ENCODE measurements at places on chromosomes 1 and 21.

DNA sequence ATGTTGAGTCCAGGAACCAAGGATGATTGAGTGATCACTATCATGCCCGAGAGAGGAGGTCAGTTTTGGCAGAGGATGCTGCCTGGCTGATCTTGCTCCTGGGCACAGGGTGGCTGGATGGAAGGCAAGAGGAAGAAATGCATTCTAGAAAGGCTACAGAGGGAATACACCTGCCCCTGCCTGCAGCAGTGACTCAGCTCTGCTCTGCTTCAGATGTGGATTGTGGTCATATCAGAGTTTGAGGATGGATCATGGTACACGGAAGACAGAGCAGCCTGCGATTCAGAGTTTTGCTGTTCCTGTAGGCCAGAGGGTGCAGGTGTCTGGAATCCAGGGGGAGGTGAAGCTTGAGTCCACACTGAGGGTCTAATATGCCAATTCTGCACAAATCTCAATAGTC is 37.2 kb downstream of the PCP4 start:
- no peak for DNase-seq

GRCh38 chr1:5620997-5621396 is 371.2 kb downstream of the NPHP4 start:
- no peak for DNase-seq

DNA sequence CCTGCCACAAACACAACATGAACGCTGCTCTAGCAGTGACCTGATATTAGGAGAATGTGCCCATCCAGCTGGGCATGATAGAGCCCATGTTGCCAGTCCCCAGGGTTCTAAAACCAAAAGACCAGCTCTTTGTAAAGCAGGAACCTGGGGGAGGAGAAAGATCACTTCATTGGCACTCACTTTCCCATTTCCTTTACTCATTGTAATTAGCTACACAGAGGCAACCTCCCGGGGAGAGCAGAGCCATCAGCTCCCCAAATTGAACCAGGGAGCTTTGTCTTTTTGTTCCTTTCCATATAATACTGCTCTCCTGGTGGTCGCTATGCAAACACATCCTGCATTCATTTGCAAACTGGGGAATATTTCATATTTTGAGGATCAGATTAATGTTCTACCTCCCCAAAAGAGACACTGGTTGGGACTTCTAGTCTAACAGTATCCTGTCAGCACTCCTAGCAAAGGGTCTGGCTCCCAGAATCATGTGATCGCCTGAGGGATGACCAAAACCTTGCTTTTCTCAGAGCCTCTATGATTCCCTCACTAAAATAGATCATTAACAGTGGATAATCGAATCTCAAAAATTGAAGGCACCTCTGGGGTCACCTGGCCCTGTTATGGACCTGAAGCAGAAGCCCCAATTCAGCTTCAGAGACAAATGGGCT is 76.7 kb upstream of the CD1D start:
- DNase-seq: no peak

- no peak for DNase-seq
Observed at GRCh38 chr1:21631944-21632887, 36.9 kb downstream of the RAP1GAP start.

DNA sequence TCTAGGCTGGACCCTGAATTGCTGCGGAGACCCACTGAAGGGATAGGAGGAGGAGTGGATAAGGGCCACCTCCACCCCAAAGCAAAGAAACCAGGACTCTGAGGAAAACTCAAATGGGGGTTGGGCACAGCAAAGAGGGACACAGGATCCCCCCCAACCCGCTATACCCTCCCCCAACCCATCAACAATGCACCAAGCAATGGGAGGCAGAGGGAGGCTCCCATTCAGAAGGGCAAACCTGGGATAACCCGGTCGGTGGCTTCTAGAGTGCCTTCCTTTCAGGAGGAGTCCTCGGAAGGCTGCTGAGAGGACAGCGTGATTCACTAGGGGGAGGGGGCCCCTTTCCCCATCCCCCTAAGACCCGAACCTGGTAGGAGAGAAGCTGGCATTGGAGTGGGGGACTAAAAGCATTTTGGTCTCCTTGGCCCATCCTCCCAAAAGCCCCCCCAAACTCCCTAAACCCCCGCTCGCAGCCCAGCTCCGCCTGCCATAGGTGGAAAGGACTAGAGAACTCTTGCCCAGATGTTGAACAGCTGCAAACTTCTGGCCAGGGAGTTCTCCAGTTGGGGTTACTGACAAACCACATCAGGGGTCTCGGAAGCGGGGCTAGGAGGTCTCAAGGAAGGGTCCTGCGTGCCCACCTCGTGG is 1.3 kb downstream of the MEF2D start:
- DNase-seq: no peak
